ENCODE measurements at places on chromosomes 6 and 20. TPM values are rescaled to one million over a fixed set of nuclear protein-coding genes. Genes with fewer than 3 reads are reported as not detected.

GRCh38 chr20:49676581-49677291 is 36.9 kb downstream of the B4GALT5 start:
- DNase-seq = no peak

DNA sequence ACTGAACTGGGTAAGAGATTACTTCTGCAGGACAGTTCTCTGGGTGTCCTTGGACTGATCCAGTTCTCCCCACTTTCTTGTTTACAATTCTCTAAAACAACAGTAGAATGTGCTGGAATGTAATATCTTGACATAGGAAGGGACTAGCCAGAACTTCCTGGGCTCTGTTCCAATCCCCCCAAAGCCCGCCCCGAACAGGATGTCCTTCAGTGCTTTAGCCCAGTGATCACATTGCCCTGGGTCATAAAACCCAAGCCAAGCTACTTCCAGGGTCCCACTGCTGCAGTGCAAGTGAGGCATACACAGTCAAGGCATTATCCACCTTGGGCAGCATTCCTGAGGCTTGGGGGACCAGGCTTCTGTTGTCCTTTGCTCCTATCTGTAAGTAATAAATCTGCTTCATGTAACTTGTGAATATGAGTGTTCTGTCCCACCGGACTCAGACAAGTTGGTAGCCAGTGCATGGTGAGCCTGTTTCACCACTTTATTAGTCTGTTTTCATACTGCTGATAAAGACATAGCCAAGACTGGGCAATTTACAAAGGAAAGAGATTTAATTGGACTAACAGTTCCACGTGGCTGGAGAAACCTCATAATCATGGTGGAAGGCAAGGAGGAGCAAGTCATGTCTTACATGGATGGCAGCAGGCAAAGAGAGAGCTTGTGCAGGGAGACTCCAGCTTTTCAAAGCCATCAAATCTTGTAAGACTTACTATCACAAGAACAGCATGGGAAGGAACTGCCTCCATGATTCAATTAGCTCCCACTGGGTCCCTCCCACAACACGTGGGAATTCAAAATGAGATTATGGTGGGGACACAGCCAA is 23.5 kb downstream of the FITM2 start:
- no peak for DNase-seq

DNA sequence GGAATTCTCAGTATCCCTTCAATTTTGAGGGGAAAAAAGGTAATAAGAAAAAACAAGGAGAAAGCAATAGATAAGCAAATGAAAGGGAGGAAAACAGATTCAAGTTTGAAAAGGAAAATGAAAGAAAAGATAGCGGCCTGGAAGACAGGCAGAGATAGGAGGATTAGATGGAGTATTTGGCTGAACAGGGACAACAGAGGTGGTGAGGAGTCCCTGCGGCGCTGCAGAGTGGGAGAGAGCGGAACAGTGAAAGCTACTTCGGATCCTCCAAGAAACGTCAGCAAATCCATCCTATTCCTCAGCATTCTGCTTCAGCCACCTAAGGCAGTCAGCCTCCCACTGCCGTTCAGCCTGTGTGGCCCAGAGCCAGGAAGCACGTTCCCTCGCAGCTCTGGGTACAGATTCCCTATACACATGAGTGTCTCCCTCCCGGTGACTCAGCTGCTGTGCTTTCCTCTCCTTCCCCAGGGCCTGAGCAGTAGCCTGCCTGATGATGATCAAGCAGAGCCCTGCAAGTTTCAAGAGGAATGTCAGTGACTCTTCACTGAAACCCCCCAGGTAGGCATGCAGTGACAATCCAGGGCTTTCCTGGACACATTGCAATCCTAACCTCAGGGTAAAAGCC is 43.4 kb upstream of the CDYL start:
- DNase-seq = peak; percentile 22

- no peak for DNase-seq
These were observed 10.5 kb downstream of the SNAI1 start for GRCh38 chr20:49993301-49993751.

DNA sequence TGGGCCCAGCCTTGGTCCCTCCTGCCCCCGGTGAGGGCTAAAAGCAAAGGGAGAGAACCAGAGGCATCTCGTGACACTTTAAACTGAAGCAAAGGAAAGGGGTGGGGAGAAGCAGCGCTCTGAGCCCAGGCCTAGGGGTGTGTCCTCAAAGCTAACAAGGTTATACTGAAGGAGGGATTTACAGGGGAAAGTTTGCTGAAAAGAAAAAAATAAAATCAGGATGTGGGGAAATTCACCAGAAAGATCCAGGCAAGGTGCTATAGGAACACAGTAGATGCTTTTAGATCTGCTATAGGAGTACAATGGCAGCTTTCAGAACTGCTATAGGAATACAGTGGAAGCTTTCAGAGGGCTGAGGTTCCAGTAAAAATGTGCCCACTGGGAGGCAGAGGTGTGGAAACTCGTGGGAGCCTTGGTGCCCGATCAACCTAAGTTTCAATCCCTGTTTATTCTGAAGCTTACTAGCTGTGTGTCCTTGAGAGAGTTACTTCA is at the start of gene COL9A1:
Gene COL9A1 (minus strand): TSS at position 51 of the 492 bp plus-strand sequence. CDS start 160 bp downstream, outside the sequence.
- no peak for DNase-seq

BCAS1 gene
- 4.8 TPM for total RNA-seq

SLC35B2 gene
- 45.1 TPM for total RNA-seq

DNA sequence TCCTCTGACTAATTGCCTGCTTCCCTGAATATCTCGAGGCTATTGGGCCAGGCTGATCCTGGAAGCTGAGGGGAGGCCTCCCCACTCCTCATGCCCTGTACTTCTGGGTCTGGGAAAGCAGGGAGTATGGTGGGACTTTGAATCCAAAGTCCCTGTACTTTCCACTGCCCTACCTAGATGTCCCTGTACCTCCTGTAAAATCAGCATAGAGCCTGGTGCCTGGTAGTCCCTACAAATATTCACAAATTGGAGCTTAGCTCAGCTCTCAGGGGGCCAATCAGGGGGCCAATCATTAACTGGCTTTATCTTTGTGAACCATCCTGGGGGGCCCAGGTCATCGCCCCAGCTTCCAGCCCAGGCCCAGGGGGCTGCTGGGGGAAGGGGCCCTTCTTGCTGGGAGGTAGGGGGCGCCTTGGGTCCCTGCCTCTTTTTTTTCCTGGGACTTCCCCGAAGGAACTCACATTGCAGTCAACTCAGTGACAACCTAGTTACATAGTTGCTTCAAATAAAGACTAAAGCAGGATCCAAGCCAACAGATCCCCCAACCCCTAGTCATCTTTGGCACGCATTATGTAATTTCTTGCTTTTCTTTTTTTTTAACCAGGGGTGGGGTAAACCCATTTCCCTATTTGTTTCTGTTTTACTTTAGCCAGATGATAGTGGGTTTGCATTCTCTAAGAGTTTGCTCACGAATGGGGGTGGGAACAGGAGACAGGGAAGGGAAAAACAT is 6.9 kb upstream of the VEGFA start:
- DNase-seq = no peak

GRCh38 chr20:47489448-47489872 is 12.2 kb upstream of the NCOA3 start:
- no peak for DNase-seq

RRP36 gene
- 49.2 TPM for total RNA-seq

GRCh38 chr6:157107915-157108651 is 215.2 kb downstream of the TMEM242 start:
- no peak for DNase-seq

- DNase-seq = no peak
These were observed 134.8 kb downstream of the TAF4 start for GRCh38 chr20:61930776-61931475.

FRS3 gene
- 7.0 TPM for total RNA-seq

DNA sequence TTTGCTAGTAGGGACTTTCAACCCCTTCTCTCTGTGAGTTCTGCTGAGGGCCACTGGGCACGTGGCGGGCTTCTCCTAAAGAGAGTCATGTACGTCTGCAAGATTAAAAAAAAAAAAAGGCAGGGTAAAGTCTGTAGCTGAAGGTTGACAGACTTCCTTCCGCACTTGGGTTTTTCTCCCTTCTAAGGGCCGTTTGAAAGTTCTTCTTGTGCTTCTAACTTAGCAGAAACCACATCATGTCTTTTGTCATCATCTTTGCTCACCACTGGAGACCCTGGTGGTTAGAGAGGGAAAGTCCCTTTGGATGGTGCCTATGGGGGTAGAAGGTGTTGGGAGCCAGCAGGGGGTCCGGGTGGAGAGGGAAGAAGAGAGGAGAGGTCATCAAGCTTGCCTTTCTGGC is 31.4 kb downstream of the PRDM1 start:
- no peak for DNase-seq

DNA sequence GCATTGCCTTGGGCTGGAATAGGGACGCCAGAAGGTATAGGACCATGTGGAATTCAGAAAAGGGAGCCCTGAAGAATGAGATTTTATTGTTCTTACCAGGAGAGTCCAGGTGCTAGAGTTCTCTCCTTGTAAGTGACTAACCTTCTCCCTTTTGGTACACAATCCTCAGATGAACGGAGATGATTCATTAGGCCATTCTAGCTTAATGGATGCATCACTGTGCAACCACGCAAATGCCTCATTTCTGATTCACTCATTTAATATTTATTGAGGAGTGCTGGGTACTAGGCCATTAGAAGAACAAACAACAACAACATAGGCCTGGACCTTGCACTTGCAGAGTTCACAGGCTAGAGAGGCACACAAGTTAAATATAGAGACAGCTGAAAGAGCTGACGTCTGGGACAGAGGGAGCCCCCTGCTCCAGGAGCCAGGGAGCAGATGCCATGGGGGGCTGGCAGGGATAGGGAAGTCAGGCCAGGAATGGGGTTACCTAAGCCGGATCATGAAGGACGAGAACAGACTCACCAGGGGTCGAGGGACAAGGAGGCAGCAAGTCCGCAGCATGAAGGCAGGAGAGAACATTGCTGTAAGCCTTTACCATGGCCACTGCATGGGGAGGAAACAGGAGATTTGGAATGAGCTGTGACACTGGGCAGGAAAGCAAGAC is 179.5 kb upstream of the AKAP12 start:
- no peak for DNase-seq

DNA sequence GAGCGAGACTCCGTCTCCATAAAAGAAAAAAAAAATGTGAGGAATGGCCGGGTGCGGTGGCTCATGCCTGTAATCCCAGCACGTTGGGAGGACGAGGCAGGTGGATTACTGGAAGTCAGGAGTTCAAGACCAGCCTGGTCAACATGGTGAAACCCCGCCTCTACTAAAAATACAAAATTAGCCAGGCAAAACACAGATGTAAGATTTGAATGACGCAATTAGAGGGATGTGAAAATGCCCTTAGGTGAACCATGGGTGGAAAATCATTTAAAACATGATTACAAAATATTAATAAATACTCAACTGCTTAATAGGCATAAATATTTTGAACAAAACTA is 20.9 kb downstream of the COL9A3 start:
- DNase-seq = no peak

ECT2L gene
- 0.13 TPM for total RNA-seq

SPTLC3 gene
- total RNA-seq = 65.9 TPM

DNA sequence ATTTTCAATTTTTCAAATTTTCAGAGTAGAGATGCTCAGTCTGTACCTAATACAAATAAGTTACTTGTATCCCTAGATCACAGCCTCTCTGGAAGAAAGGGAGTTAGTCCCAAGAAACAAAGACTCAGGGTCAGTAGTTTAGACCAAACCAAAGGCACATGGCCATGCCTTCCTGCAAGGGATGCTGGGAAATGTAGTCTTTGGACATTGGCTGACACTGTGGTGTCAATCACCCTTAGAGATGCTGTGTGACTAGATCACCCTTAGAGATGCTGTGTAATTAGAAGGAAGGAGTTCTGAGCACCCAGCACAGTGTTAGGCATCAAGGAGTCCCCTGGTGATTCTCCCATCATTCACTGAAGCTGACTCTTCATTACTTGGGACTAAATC is 202.1 kb downstream of the NFATC2 start:
- no peak for DNase-seq

POPDC3 gene
- total RNA-seq = not detected

CPNE5 gene
- 7.1 TPM for total RNA-seq

DNA sequence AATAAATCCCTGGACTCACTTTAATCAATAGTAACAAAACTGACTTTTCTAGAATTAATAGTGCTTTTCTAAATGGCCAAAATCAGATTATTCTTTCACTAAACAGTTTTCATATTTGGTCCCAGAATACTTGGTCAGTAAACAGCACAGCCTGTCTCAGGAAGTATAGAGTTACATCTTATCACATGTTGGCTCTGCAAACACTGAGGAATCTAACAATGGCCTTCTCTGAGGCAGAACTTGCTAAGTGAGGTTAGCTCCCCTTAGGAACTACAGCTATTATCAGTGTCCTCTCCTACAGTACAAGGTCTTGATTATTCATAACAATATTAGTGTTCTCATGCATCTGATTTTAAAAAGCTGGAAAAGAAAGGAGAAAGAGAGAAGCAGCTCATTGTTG is 1622.8 kb downstream of the HACE1 start:
- DNase-seq = no peak

DNA sequence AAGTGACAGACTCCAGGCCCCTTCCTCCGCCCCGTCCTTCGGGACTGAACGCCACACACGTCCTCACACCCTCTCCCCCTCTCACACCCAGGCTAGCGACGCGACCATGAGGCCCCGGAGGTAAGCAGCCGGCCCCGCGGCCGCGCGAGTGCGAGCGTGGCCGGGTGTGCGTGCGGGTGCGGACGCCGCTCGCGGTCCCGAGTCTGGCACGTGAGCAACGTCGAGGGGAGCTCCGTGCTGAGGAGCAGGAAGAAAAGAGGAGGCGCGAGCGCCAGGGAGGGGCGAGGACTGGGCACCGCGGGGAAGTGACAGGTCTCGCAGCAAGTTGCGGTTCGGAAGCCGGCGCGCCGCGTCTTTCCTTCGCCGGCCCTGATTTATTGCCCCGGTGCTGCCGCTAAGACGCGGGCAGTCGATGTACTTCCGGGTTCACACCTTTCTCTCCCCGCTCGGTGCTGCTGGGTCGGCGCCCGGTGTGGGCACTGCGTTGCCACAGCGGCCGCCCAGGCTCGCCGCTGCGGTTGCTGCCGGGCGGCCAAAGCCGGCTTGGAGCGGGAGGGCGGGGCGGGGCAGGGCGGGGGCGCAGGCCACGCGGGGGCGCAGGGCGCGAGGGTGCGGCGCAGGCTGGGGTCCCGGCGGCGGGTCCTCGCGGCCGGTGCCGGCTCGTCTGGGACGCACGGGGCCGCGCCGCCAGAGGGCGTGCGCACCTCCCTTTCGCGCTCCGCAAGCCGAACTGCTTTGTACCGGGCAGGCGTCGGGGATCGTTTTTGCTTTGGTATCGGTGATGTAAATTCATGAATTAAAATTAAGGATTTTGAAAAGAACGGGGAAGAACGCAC is 15.8 kb upstream of the LIN28B start:
- DNase-seq = peak; percentile 74

GRCh38 chr6:135496800-135497411 is 634 bp downstream of the AHI1 start:
- DNase-seq = no peak

DNA sequence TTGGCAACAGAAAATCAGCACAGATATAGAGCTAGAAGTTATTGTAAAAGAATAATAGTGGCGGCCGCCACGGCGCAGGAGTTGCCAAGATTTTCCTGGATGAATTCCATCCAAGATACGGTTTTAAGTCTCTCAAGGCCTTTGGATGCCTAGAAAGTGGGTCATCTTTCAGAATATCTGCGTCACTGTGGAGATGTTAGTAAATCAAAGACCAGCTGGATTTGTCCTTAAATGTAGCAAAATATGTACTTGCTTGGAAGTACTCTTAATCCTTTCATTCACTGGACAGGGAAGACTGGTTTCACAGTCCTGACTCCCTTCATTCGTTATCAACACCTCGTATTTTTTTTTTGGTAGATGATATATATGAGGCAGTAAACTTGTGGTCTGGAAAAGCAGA is 83.0 kb downstream of the SLC22A3 start:
- no peak for DNase-seq

GRCh38 chr20:48260129-48260756 is 475.0 kb upstream of the SULF2 start:
- DNase-seq = peak; percentile 72

Measured in kidney (tissue), 22 donors.